Natural killer cell treated with Interleukin-12 subunit alpha and Interleukin-12 subunit beta and Interleukin-15 and Interleukin-18, amount 100 ng/mL, for 72 hours (primary cell): ENCODE measurements at places on chromosomes 11 and 22.

DNA sequence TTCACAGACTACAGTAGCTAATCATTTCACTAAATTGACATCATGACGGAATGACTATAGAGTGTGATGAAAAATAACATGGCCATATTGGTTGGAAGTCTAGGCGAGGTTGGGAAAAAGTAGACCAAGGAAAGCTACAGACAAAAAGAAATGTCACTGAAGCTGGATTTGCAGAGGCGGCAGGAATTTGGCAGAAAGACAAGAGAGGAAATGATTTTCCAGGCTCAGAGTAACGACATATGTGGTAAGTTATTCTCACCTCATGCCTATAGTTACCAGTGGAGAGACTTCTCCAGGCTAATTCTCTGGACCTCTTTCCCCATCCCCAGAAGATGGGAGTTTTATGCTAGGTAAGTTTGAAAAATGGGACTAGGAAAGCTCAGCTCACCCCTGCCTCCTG lies 1005.8 kb upstream of the CCDC90B start:
- no peak for DNase-seq

DNA sequence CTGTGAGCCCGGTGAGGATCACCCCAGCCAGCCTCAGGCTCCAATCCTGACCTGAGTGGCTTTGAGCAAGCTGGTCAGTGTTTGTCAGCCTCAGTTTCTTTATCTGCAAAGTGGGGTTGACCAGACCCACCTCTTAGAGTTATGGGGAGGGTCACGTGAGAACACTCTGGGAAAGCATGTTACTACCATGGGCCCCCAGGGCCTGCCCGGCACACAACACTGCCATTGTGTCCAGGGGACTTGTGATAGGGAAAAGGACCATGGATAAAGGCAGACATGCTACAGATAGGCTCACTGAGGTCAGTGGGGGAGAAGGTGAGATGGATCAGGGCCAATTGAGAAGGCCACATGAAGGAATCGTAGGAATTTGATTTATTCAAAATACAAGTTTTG lies 32.1 kb upstream of the SUSD2 start:
- no peak for DNase-seq

GRCh38 chr11:102810950-102811660 lies 13.1 kb upstream of the MMP1 start:
- no peak for DNase-seq

GRCh38 chr11:104146421-104146820 lies 17.5 kb downstream of the PDGFD start:
- DNase-seq: no peak

GRCh38 chr11:118763041-118763440 lies 27.9 kb downstream of the DDX6 start:
- DNase-seq: no peak

GRCh38 chr11:5007561-5007960 lies 12.9 kb downstream of the OR51L1 start:
- DNase-seq: no peak

- DNase-seq: no peak
Observed at GRCh38 chr22:41517172-41518047, 26.9 kb downstream of the POLR3H start.

DNA sequence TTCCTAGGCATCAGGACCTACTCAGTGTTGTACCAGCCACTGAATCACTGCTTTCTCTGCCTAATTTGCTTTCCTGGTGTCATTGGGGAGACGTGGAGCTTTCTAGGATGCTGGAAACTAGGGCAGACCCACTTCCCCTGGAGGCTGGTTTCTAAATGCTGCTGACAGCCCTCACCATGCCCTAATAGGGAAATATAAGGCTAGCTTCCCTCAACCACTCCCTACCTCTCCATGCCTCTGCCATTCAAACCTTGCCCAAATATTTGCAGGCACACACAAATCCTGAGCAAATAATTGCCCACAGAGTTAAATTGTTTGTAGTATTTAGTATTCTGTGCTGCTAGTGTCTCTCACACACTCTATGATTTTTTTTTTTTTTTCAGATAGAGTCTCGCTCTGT lies 310.2 kb downstream of the DDX10 start:
- DNase-seq: no peak

GRCh38 chr11:8686325-8686724 lies 3.7 kb downstream of the RPL27A start:
- no peak for DNase-seq

GRCh38 chr11:70901951-70902521 lies 350.3 kb downstream of the SHANK2 start:
- DNase-seq: no peak
